Astrocyte of the hippocampus (primary cell): ENCODE measurements at places on chromosomes 1 and 21.

- peak; percentile 84 for DNase-seq
Measured at GRCh38 chr1:107529511-107530149, 388.8 kb downstream of the NTNG1 start.

DNA sequence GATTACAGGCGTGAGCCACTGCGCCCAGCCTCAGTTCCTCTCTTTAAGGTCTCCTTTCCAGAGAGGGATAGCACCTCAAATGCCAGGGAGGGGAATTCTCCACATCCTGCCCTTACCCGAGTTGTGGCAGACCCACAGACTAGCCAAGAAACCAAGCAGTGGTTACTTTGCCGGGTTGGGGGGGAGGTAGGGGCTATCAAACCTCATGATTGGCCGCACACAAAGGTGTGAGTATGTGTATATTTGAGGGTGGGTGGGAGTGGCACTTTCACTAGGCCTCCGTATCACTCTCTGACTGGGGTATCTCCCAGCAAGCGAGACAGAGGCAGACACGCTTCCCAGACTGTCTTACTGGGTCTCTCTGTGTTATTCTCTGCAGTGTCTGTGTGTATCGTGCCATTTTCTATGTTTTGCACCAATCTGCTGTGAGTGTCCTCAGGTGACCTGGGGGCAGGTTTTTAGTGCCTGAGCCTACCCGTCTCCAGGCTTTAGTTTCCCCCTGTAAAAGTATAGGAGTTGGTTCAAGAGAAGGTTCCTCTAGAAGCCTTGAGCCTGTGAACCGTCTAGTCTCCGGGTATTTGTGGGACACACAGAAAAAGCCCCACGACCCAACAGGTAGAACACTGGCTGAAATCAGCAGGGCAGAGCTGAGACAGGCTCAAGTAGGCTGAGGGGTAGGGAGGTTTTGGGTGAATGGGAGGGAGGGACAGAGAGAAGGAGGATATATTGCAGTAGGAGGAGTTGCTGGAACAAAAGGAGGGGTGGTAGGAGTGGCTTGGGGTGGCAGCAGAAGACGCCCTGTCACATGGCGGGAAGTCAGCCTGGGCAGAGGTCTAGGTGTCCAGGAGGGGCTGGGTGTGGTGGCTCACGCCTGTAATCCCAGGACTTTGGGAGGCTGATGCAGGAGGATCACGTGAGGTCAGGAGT is 10.3 kb downstream of the LMNA start:
- DNase-seq: no peak

GRCh38 chr1:27635396-27636142 is 584 bp upstream of the FGR start:
- no peak for DNase-seq

- no peak for DNase-seq
Measured at GRCh38 chr1:78044796-78045562, 787 bp upstream of the GIPC2 start.

DNA sequence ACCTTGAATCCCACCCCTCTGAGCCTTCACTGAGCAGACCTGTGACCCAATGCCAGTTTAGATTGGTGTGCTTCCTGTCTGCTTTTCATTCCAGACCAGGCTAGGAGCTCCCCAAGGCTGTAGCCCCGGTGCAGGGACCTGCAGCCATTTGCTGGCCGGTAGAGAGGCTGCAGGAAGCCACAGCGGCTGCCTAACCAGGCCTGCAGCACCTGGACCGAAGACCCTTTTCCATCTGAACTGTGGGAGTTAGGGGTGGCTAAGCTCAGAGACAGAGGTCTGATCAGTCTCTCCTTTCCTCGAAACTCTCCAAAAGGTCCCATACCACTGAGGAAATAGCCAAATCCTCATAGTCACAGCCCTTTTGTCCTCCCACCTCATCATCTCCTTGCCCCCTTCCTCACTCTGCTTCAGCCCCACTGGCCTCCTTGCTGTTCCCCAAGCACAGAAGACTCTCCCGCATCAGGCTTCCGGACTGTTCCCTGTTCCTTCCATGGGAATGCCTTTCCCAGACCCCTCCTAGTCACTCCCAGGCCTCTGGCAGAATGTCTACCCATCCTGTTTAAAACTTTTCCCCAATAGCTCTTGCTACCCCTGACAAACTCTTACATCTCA is 674 bp upstream of the TTC4 start:
- no peak for DNase-seq

- DNase-seq: peak; percentile 58
Measured at GRCh38 chr1:172352435-172352834, 68.0 kb upstream of the C1orf105 start.

DNA sequence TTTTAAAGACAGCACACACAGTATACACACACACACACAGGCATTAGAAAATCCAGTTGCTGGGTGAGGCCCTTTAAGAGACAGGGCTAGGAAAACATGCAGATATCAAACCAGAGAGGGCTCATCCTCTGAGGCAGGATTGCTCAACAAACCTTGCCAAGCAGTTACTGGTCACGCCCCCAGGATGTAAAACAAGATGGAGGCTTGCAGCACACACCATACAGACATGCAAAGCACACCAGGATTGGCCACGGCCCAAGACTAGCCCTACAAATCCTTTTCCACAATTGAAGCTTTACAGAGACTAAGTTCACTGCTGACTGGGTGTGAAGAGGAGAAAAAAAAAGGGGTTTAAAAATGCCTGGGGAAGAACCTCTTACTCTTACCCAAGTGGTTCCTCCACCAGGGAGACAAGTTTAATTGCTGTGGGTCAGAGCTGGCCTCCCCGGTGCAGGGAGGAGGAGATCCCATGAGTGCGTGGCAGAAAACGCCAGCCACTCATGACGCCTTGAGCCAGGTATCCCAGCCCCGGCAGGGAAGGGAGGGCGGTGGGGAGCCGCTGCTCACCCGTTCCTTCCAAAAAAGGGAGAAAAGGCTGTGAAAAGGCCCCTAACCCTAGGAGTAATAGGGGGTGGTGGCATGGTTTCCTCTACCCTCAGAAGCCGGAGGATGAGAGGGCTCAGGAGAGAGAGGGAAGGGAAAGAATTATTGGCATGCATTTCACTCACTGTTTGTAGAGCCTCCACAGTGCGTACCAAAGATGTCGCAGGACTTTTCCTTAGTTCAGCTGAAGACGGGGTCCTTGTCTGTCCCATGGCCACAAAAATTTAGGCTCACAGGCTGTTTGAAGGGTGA is 594.6 kb upstream of the ZP4 start:
- no peak for DNase-seq

- no peak for DNase-seq
Measured at GRCh38 chr1:109024646-109025045, 17.3 kb downstream of the WDR47 start.

DNA sequence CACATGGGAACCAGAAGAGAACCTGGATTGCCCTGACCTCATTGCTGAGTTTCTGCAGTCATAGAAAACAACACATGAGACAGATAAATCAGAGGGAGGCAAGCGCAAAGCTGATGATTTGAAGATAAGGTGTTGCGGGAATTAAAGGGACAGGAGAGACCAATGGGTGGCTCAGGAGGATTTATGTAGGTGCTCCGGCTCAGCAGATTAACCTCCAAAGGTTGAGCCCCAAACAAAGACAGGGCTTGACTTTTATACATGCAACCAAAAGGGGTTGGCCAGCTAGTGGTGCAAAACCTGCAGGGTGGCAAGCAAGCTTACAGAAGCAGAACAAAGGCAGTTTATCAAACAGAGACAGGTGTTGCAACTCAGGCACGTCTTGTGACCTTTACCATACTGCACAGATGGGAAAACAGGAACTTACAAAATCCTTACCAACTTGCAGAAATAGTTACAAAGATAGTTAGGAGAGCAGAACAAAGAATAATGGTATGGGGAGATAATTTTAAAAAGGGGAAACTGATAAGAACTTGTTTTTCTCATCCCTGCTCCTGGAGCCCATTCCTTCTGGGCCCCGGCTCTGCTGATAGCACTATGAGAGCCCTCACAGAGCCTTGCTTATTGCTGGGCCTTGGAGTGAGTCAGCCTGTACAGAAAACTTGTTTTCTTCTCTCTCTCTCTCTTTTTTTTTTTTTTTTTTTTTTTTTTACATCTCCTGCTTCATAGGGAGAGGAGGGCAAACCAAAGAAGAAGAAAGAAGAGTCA is 93.6 kb downstream of the SNRPE start:
- no peak for DNase-seq

- DNase-seq: no peak
Measured at GRCh38 chr1:3703786-3704371, 48.4 kb upstream of the CCDC27 start.

DNA sequence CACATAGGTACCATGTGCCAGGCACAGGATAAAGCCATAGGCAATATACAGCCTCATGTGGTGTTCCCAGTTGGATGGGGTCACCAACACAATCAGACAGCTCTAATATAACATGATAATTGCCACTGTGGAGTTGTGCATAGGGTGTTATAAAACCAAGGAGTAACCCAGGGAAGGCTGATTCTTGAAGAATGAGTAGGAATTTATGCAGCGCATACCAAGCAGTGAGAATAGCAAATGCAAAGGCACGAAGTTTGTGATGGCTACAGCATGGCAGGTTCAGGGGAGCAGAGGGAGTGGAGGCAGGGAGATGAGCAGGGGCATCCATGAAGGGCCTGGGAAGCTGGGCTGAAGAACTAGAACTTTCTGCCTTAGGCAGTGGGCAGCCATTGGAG is 20.4 kb upstream of the SLC2A1 start:
- DNase-seq: peak; percentile 35

DNA sequence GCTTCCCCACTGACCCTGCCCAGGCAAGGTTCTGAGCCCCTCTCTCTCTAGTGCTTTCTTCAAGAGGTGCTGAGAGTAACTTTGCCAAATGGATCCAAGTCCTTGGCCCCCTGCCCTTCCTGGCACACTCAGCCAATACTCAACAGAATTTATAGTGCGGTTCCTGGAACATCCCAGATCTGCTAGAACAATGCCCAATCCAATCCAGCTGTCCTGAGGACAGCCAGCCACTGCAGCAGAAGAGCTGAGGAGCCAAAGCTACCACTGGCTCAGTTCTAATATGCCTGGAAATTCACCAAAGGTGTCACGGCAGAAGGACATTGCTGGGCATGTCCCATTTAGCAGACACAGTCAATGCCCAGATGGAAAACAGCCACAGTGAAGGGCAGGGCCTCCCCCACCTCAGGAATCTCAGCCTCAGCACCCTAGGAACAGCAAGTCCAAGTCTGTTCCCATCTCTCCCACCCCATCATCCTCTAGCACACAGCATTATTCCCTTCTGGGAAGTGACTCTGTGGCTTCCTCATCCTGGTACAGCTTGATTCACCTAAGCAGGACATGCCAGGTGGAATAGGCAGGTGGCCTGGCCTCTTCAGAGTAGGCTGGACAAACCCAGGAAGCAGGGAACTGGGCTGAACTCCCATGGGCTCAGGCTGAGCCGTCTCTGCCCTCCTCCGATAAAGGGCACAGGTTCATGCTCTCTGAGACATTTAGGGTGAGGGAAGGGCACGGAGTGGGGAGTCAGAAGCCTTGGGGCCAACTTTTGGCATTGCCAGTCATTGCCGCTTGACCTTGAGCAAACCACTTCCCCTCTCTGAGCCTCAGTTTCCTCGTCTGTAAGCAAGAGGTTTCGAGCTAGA is 24.6 kb downstream of the PMVK start:
- DNase-seq: no peak

GRCh38 chr1:204550926-204551325 is 34.7 kb downstream of the MDM4 start:
- DNase-seq: no peak

- DNase-seq: peak; percentile 89
Measured at GRCh38 chr1:203117611-203118575, 9.6 kb upstream of the ADORA1 start.

GRCh38 chr1:75999034-75999433 is 66.8 kb upstream of the ASB17 start:
- no peak for DNase-seq

DNA sequence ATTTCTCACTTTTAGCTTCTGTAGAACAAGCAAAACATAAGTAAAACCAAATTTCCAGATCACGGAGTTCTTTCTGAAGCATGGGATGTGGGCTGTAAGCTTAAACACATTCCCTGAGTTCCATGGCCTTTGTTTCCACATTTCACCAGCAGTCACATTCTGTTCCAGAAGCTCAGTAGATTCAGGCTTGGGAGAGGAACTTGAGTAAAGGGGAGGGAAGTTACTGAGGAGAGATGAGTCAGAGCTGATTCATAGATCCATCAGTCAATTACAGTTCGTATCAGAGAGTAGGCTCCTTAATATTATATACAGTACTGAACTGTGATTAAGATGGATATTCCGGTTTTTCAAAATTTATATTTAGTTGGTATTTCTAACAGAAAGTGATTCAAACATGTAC is 614.3 kb downstream of the NCAM2 start:
- DNase-seq: peak; percentile 94

- peak; percentile 89 for DNase-seq
Measured at GRCh38 chr1:36133484-36133883, 8.5 kb upstream of the COL8A2 start.

GRCh38 chr1:204072931-204073836 is at the start of gene SOX13:
SOX13 (plus strand) TSS chr1:204073115; CDS start chr1:204112916, 39,801 bp downstream.
- DNase-seq: peak; percentile 94

- peak; percentile 76 for DNase-seq
Measured at GRCh38 chr1:209823143-209824041, 4.4 kb upstream of the UTP25 start.

GRCh38 chr21:25390701-25391100 is 216.6 kb downstream of the MRPL39 start:
- no peak for DNase-seq

DNA sequence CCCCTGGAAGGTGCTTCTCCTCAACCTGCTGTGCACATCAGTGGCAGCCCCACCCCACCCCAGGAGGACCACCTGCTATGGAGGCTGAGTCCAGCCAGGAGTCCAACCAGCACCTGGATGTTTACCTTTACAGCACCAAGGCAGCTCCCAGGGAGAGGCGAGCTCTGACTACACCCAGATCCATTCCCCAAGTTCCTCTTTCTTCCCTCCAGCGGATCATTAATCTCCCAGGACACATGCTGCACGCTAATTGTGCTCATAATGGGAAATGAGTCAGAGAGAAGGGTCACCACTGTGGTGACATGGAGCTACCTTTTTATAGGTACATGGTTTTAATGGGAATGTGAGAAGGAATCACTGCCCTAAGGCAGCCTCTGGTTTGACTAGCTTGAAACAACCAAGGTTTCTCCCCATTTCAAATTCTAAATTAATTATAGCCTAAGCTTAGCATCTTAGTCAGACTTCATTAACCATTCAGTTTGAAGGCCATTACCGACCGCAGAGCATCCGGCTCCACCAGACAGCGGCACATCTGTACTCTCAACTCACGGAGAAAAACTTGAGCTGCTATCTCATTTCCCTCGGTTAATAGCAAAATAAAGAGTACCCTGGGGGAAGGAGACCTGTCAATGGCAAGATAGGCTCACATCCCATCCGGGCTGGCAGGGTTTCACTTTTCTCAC is 173.1 kb upstream of the GALNT2 start:
- no peak for DNase-seq

DNA sequence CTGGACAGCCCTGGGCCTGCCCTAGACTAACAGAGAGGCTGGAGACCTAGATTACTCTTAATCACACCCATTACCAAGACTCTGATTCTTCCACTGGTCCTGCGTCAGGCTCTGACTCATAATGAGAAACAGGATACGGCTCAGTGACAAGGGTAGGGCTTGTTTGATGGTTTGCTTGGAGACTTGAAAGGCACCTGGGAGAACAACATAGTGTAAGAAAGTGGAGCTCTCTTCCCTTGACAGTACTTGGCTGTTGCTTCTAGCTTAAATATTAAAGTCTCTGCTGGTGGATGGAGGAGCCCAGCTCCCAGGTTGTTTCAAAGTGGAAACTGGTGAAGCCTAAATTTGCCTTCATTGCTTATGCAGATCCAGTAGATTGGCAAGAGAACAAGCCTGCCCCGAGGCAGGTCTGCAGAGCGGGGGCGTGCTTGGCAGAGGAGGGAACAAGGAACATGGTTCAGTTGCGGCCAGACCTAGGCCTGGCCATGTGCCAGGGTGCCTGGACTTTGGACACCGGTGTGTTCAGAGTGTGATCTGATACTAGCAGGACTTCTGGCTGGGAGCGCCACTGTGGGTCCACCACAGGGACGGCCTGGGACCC is 480.6 kb downstream of the CAMTA1 start:
- peak; percentile 82 for DNase-seq
